ENCODE measurements at places on chromosomes 12 and 14.

DNA sequence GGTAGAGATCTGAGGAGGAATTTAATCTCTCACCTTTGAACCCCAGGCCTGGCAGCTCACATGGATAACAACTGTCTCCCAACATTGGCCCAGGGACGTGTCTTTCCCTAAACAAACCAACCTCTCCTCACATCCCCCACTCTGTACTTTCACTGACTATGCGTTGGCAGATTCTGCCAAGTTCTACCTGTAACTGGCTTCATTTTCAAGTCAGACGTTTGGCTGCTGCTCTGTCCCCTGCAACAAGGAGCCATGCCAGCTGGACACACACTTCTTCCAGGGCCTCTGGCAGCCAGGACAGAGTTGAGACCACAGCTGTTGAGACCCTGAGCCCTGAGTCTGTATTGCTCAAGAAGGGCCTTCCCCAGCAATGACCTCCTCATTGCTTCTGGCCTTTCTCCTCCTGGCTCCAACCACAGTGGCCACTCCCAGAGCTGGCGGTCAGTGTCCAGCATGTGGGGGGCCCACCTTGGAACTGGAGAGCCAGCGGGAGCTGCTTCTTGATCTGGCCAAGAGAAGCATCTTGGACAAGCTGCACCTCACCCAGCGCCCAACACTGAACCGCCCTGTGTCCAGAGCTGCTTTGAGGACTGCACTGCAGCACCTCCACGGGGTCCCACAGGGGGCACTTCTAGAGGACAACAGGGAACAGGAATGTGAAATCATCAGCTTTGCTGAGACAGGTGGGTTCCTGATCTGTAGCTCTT, at the start of gene INHBC:
INHBC (plus strand) TSS at position 268 of the 707 bp plus-strand sequence; CDS start at position 371, 103 bp downstream.
- DNase-seq, result no peak

- no peak for DNase-seq
Measured at GRCh38 chr12:88793096-88793495, 212.8 kb upstream of the KITLG start.

DNA sequence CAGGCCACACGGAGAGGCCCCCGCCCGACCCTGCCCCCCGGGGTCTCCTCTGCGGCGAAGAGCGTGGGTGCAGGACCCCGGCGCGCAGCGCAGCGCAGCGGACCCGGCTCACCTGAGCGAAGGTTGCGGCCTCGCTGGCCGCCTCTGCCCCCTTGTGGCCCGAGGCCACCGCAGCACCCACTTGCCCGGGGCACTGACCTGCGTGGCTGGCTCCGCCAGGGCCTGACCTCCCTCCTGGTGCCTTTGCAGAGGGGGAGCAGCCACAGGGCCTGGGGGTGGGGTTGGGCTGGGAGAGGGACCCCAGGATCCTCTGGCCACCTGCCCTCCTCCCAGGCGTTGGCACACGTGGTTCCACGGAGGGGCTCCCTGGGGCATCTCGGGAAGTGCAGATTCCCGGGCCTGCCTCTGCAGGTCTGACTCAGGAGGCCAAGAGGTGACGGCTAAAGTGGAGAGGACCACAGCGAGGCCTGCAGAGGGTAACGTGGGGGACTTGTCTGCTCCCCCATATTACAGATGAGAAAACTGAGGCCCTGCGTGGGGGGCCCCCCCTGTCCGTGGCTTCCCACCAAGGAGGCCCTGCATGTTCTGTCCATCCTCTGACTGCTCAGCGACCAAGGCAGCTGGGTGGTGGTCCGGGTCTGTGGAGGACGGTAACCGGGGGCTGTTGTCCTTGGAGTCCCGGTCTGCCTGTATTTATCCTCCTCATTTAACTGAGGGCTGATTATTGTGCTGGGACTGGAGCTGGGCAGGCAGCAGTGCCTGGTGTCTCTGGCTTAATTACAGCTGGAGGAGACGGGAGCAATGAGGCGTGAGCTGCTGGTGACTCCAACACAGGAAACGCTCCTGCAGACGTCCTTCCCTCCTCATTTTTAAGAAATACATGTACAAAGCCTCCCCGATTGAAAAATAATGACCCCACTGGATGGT, 67.9 kb upstream of the BEGAIN start:
- no peak for DNase-seq

DNA sequence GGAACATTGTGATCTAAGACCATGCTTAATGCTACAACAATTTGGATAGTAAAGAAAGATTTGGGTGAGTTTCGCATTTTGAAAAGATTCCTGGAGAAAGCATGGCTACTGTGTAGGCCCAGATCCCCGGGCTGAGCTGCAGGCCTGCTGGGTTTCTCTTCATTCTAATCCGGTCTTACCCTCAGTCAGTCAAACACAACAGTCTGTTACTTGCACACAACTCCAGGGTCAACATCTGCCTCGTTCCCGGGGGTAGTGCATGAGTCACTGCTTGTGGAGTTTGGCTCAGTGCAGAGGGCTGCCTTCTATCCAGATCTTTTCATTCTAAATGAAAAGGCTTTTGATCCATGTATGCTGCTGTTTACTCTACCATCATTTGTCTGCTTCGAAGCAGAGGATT, 60.4 kb upstream of the SEL1L start:
- no peak for DNase-seq

GRCh38 chr12:11768233-11768965, 118.9 kb downstream of the ETV6 start:
- DNase-seq, result no peak

GRCh38 chr14:22557846-22558220, 31.2 kb downstream of the DAD1 start:
- DNase-seq, result no peak

GRCh38 chr12:122785503-122785902, 11.1 kb downstream of the CCDC62 start:
- no peak for DNase-seq

DNA sequence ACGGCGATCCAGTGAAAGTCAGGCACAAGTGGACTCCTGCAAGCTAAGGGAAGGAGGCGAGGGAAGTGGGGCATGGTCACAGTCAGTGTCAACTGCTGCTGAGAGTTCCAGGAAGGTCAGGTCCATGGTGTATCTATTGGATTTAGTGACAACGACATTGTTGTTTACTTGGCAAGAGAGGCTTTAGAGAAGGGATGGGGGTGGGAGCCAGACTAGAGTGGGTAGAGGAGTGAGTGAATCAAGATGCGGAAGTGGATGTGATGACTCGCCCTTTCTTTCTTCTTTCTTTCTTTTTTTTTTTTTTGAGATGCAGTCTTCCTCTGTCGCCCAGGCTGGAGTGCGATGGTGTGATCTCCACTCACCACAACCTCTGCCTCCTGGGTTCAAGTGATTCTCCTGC, 12.5 kb downstream of the P2RX7 start:
- no peak for DNase-seq

- DNase-seq, result no peak
Measured at GRCh38 chr14:65748796-65749195, 336.3 kb downstream of the FUT8 start.

- DNase-seq, result peak; percentile 55
Measured at GRCh38 chr12:105409801-105410471, 79.4 kb downstream of the C12orf75 start.

GRCh38 chr12:126685636-126686035, 1581.3 kb upstream of the TMEM132C start:
- DNase-seq, result no peak

DNA sequence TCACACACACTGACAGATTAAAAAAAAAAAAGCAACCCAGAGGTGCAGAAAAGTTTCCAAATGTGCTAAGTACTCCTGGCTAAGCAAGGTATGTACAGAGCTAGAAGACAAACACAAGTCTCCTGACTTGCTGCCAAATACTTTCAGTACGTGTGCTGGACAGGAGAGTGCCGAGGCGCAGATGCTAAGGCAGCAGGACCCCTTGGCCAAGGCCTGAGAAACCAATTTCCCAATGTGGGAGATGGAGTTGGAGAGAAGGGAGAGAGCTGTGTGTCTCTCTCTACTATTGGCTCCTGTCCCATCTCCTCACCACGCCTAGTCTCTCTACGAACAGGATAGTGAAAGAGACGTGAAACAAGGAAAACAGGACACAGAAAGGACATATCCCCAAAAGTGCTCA, 5.3 kb downstream of the SPRYD3 start:
- DNase-seq, result no peak

GRCh38 chr14:37583358-37584210, 11.5 kb downstream of the FOXA1 start:
- no peak for DNase-seq

DNA sequence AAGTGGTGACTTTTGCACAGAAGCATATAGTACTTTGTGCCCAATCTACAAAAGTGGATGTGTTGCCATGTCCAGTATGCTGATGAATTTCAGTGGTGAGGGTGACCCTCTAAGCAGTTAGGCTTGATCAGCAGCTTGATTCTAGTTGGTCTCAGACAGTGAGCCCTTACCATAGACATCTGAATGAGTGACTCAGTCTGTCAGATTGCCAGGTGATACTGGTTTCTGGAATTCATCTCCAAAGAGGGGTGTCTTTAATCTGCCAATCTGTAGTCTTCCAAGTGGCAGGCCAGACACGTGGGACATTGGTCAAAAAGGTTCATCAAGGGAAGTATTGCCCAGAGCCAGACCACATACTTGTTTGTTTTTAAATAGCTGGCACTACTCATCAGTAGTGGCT, 187.4 kb upstream of the SLC16A7 start:
- DNase-seq, result no peak

DNA sequence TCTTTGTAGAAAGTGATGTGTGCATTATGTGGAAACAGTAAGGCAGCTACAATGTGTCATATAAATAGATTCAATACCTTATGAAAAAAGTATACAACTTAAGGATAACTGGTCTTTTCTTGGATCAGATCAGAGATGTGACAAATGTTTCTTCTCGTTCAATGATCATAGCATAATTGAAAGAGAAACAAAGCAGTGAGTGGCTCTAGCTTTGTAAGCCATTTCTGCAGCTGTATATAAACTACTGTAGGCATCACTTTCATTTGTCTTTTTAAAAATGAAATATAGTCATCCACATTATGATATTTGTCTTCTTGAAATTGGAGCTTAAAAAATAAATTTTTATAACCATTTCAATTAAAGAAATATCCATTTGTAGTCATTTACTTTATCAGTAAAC, 63.8 kb upstream of the LMO3 start:
- DNase-seq, result no peak

GRCh38 chr14:104138718-104139459, 502 bp downstream of the KIF26A start:
- DNase-seq, result no peak

DNA sequence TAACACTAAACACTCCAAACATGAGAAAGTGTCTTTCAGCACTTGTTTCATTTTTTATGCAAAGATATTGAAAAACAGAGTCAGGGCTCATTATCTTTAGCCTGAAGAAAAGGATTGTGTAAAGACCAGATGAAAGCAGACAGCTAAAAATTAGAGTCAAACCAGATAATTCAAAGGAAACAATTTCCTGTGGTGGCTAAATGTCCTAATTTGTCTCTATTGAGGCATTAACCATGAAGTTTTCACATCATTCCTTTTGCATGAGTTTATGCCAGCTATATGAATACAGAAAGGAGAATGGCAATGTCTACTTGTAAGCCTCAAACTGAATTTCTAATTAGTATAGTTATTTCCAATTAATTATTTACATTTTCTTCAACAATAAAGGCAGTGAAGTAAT, 338.5 kb downstream of the FSCB start:
- no peak for DNase-seq

GRCh38 chr14:64745511-64746091, 41.4 kb downstream of the PLEKHG3 start:
- DNase-seq, result no peak

DNA sequence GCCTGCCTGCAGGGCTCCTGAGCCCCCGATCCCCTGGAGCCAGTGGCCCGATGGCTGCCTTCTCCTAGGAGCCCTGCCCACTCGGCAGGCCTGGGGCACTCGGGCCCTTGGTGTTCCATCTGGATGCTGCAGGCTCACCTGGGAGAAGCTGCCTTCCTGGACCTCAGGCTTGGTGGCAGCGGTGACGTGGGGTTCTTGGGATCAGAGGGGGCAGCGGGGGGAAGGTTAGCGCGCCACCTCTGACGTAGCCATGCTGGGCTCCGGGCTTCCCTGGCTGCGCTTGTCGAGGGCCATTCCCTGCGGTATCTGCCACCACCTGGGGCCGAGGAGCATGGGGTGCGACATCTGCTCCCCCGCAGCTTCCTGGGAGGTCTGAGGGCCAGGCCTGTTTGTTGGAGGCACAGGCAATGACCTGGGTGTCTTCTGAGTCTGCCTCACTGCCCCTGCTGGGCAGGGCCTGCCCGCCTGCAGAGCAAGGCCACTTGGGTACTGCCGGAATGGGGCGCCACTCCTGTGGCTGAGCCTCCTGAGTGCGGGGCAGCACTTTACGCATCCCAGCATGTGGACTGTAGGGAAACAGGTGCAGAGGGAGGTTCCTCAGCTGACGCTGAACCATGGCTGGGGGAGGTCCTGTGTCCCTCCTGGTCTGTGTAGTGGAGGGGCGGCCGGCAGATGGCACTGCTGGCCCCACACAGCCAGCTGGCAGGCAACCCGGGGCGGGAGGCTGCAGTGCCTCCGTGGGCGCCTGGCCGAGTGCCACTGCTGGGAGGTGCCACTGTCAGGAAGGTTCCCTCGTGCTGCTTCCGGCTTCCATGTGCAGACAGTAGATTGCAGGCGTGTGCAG, 20.3 kb downstream of the MTA1 start:
- no peak for DNase-seq

- no peak for DNase-seq
Measured at GRCh38 chr12:67517181-67517887, 131.2 kb upstream of the DYRK2 start.

GRCh38 chr14:70801836-70802235, 7.5 kb downstream of the MAP3K9 start:
- no peak for DNase-seq

DNA sequence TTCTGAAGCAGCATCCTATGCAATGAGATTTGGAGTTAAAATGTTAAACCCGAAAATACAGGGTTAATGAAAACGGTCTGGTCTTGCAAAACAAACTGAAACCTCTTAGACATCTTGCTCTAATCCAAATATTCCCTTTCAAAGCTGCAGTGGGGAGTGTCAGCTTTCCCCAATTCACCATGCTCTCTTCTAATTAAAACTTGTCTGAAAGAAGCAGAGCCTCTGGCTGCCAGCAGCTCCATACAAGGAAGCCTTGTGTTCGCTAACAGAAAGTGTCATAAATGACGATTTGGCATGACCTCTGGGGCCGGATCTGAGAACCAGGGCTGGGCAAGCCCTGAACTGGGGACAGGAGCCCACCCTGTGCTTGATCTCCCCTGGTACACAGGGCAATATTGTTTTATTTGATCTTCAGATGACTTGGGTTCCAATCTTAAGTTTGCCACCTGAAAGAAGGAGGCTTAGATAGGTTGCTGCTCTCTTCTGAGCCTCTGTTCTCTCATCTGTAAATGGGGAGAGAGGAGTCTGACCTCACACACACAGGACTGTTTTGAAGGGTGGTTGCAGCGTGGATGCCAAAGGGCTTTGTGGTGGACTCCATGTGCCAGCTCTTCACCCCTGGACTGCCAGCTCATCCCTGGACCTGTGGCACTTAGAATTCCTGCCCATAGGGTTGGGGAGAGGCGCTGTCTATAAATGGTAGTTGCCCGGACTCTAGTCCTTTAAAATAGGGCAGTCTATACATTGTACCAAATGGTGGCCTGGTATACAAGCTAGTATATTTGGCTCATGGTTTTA, 7.8 kb downstream of the KMT5A start:
- DNase-seq, result no peak

All from fibroblast of skin of left quadriceps (primary cell).